ENCODE measurements at places on chromosomes 1 and 21. TPM values are rescaled to one million over a fixed set of nuclear protein-coding genes. Genes with fewer than 3 reads are reported as not detected.
A peak's percentile ranks its signal among the peaks of the same experiment; 100 is the strongest.

DNA sequence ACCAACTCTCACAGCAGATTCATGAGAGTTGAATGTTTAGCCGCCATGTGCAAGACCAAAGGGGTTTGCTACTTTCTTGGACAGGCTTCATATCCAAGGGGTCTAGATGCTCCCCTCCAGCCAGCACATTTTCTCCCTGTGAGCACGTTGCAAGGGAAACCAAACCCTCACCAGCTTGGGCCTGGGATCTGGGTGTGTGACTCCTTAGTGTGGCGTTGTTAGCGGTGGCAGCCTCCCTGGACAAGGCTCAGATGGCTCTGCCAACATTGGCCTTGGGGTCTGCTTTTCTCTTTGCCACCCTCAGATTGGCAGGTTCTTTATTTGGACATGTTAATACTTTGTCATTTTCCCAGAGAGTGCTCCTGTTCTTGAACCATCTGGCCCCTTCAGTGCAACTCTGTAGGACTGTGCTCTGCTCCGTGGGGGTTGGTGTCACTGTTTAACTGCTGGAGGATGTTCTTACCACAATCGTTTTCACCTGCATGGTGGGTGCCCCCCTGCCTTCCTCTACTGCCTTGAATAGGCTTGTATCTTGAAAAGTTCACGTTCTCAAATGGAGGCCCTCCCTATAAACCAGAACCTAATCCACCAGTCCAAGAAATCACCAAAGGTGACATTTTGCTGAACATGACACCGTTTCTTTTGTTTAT is 13.4 kb downstream of the ABCG1 start:
- DNase-seq: no peak

GRCh38 chr1:154327466-154328317 is 2.4 kb downstream of the ATP8B2 start:
- DNase-seq: peak; percentile 41

DNA sequence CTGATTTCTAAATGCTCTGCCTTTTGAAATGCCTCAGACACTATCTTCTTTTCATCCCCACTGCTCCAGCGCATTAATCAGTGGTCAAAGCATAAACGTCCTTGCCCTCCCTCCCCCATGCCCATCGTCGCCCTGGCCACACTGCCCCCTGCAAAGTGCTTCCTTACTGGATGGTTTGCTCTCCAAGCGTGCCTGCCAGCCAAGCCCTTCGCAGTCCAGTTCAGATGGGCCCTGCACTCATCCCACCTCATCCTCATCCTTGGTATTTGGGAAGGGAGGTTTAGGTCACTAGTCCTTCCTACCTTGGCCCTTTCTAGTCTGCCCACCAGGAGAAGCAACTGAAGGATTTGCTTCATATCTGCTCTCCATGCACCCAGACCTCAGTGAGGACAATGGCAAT is 3.1 kb downstream of the GJA4 start:
- no peak for DNase-seq

DNA sequence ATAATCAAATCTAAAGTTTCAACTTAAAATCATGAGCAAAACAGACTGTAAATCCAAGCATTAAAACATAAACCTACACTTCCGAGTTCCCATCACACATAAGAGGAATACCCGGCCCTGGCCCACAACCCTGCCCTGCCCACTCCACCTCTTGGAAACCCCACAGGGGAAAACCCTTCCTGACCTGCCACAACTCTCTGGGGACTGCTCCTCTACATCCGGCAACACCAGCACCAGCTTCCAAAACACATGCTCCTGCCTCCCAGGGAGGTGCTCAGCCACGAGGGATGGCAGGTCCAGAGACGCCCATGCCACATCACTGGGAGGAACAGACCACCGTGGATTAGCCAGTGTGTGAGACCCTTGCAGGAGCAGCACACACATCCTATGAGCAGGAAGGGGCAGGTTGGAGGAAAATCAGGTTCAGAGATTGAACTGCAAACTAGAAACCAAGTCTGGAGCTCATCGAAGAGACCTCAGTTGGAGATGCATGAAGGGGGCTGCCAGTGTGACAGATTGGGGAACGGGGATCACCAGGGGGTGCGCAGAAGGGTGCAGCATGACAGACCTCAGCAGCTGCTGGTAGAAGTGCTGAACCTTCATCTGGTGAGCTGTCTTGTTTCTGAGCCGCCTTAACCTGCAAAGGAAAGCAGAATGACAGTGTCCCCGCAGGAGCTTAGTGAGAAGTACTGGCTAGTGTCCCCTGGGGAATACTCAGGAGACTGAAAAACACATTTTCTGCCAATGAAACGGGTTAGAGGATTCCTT is 25.8 kb upstream of the LSS start:
- no peak for DNase-seq

AIRE gene
- total RNA-seq: 0.31 TPM

All from H7 (cell line).